ENCODE measurements at places on chromosomes 12 and 14.

DNA sequence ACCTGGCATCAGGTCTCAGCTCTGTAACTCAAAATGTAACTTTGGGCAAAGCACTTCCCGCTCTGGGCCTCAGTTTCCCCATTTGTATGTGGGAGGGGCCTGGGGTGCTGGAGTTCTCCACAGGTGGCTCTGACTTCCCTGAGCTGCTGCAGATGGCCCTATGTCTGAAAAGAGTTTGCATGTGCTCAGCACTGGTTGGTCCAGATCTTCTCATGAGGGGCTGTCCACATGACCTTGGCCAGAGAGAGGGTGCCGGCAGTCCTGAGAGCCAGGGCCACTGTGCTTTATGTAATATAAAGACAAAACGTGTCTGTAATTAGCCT is 7.2 kb upstream of the CACNA2D4 start:
- no peak for DNase-seq

DNA sequence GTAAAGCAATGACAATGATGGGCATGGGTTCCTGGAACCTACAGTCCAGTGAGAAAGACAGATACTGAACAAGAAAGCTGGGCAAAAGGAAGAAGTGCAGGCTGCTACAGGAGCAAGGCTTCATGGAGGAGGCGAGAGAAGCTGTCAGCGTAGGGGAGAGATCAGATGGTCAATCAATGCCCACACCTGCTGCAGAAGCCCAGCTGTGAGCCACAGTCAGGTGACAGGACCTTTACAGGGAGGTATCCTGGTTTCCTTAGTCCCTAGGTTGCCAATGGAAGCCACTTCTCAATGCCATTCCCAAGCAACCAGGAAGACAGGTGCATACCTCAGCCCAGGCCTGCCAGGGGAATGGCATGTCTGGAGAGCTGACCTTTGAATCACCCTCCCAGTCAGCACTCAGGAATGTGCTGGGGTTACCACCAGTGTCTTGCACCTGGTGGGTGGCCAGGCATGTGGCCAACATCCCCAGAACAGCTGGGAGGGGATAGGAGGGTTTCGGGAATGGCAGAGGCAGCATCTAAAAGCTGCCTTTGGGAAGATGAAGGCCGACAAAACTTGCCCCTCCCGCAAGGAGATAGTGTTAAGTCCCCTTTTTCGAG is 170.3 kb downstream of the TTC7B start:
- no peak for DNase-seq

DNA sequence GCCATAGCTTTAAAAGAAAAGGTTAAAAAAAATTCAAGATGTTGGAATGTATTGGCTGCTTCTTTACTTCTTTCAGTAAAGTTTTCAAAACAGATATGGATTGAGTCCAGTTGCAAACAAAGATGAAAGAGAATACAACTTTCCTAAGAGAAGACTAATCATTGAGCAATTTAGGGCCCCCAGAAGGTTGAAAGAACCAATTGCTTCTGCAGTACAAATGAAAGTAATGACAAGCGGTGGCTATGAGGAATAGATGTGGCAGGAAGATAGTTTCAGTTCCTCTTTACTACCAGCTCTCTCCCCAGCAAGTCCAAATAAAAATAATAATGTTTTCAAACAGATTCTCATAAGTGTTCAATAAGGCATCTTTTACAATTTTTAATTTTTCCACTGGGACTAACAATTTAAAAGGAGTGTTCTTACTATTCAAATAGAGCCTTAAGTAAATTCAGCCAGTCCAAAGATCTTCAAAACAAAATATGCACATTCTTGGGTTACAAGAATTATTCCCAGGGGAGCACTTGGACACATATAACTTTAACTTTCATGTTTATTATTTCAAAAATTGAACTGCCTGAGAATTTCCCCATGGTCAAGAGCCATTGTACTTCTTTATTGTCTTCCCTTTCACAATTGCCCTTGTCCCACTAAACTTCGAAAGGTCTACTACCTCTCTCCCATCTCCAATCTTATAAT is 62.3 kb upstream of the PPP1R12A start:
- no peak for DNase-seq

- no peak for DNase-seq
These were observed 7.2 kb upstream of the PKP2 start for GRCh38 chr12:32903763-32904162.

DNA sequence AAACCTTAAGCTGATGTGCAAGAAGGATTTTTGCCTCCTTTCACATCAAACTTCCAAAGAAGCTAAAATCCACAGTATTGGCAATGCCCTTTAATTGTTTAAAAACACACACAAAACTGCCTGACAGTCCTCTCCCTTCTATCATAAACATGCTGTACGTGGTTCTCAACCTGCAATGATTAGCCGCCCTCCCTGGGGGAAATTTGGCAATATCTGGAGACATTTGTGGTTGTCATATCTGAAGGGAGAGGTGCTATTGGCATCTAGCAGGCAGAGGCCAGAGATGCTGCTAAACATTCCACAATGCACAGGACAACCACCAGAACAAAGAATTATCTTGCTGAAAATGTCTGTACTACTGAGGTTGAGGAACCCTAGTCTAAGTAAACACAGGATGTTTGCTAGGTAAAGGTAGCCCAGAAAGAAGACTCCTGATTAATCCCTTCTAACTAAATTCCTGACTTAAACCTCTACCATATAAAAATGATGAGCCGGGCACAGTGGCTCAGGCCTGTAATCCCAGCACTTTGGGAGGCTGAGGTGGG is 1.2 kb downstream of the ACOT6 start:
- no peak for DNase-seq

- no peak for DNase-seq
These were observed 252.3 kb downstream of the EFCAB11 start for GRCh38 chr14:89702073-89702875.

GRCh38 chr14:42222924-42223471 is 616.3 kb downstream of the LRFN5 start:
- peak; percentile 86 for DNase-seq

GRCh38 chr12:24719293-24719721 is 229.6 kb downstream of the BCAT1 start:
- DNase-seq: no peak

Measured in NCI-H2107 (cell line).